Stimulated activated CD4-positive, alpha-beta T cell treated with anti-CD3 and anti-CD28 coated beads, Interleukin-1b, Interleukin-23, amount 100 ng/mL, for 1 hour (primary cell): ENCODE measurements at places on chromosomes 1 and 21.
A peak's percentile ranks its signal among the peaks of the same experiment; 100 is the strongest.

GRCh38 chr1:230568008-230568407 lies 74.3 kb upstream of the COG2 start:
- no peak for DNase-seq

DNA sequence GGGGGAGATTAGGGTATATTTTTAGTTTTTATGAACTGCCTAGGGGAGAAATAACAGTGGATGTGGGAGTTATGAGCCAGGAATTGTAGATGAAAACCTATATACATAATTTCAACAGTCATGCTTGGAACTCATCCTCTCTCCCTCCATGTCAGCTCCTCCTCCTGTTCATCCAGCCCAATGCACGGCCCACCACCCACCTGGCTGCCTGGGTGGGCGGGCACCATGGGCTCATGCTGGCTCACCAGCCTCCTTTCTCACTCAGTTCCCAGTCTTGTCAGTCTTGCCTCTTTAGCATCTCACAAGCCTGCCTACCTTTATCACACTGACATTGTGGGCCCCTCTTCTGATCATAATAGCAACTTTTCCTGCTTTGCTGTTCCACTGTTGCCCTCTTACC lies 336.0 kb downstream of the DISC1 start:
- DNase-seq = no peak

DNA sequence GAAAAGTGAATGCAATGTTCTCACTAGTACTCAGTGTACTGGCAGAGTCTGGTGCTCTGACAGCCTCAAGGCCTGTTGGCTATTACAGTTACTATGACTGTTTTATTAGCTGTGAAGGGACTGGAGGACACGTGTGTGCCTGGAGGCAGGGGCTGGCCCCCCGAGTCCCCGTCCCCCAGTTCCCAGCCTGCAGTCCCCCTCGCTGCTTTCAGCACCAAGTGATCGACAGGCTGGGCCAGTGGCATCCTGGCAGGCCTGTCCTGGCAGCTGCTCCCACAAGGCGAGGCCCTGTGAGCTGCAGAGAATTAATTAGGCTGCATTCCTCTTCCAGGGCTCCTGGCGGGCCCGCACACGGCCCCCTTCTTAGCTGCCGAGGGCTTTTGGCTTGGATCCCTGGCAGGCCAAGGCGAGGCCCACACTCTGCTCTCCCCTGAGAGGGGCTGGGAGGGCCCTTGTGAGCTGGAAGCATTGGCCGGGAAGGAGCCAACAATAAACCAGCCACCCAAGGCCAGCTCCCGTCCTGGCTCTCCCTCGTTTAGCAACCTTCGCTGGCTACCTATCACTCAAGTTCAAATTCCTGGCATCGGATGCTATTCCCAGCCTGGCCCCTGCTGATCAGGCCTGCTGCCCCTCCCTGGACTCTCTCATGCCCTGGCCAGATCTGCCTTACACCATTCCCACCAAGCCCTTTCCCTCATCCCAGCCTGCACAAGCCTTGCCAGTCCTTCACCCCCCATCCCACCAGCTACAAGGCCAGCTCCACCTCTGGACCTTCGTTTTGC lies 9.8 kb downstream of the EDN2 start:
- DNase-seq = no peak

DNA sequence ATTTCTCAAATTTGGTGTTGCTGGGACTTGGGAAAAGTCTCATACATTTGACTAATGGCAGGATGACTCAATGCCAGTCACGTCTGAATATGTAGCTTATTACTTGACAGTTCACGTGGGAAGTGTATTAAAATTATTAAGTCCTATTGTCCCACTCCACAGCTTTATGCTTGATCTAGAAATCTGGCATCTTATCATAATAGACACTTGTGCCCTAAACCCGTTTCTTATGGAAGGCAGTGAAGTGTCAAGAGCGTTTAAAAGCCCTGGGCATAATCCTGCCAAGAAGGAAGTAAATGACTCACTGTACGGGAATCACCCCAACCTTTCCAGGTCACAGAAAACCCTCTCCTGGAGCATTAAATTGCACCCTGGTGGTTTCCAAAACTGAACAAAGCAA lies 207.4 kb downstream of the APP start:
- DNase-seq = no peak

DNA sequence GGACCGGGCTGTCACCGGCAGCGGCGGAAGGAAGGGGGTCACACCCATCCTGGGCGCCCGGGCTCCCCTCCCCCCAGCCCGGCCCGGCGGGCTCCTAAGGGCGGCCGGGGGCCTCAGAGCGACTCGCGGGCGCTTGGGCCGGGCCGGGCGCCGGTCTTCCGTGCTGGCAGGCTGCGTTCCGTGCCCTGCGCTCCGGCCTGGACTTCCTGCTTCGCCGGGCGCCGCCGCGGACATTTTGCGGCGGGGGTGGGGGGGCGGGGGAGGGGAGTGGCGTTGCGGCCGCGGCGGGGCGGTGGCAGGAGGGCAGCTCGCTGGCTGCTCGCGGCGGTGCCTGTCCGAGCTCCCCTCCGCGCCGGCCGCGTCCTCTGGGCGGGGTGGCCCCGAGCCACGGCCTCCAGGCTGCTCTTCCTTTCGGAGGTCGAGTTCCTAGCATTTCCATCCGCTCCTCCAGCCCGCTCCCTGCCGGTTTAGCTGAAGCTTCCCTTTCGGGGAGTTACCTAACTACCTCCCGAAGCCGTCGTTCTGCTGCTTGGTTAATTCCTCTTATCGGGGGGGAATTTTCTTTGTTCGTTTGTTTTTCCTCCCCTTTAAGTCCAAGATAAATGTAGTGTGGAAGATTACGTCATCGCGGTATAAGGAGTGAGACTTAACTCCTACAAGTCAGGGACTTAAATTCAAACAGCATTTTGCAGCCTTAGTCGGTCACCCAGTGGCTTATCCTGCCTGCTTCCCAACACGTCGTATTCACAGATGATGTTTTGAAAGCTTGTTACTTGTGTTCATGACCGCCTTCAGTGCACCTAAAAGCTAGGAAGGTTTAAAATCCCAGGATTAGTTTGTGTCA lies 730 bp downstream of the CDC42 start:
- DNase-seq = peak; percentile 6

DNA sequence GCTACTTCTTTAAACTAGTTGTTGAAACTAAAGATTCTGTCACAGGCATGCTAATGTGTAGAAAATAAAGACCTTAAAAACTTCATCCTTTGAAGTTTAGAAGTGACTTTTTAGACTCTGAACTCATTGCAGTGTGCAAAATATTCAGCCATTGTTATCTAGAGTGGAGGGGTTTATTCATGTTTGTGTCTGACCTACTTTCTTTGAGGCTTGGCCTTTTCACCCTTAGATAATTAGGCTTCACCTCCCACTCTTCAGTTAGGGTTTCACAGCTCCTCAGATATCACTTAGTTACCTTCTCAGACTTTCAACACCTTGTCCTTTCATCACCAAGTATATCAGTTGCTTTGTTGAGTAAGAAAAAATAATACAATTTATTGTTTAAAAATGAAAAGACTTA lies 75.9 kb downstream of the IVNS1ABP start:
- no peak for DNase-seq

DNA sequence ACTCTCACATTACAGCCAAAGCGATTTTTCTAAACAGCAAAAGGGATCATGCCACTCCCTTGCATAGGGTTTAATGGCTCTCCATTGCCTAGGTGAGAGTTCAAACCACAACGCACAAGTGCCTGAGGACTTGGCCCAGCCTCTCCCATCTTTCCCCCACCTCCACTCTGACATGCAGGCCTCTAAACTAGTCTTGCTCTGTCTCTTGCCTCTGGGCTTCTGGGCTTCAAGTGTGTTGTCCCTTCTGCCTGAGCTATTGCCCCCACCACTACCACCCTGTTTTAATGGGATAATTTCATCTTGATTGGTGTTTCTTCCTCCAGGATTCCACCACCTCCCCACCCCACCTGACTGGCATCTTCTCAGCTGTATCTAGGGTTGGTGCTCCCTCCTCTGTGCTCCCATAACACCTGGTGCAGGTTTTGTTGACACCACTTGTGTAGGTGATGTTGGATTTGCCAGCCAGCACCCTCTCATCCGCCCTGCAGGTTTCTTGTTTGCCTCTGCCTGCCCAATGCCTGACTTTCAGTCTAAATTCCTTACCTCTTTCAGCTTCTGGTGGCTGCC lies 2.7 kb upstream of the ZBTB21 start:
- DNase-seq = no peak

DNA sequence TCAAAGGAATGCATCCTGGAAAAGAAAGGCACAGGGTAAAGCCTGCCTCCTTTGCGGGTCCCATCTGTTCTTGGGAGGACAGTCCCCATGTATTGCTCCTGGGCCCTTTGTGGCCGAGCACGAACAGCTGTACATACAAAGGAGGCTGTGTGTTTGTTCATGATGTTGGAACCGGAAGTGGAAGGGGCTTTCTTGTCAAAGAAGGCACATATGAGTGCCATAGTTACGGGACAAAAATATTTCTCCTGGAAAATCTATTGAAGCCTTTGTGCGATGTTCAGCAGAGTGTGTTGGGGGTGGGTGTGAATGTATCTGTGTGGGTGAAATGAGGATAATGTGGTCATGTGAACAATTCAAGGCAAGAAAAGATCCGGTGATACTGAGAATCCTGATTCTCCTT lies 297.6 kb downstream of the DISC1 start:
- DNase-seq = no peak
